ENCODE measurements at places on chromosomes 3 and 15.

DNA sequence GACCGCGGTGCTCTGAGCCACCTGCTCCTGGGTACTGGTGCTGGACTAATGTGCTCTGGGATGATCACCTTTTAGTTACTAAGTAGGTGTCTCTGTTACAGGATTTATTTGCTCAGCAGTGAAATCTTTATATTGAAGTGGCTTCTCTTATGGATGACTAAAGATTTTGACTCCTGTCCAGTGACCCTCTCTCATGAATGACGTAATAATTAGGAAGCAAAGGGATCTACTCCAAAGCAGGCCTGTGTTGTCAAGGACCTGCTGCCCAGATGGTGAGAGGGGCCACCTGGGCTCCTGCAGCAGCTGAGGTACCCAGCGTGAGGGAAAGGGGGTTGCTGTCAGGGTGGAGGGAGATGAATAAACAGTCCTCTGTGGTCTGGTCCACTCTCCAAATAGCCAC, 263.6 kb downstream of the GABRG3 start:
- no peak for DNase-seq

DNA sequence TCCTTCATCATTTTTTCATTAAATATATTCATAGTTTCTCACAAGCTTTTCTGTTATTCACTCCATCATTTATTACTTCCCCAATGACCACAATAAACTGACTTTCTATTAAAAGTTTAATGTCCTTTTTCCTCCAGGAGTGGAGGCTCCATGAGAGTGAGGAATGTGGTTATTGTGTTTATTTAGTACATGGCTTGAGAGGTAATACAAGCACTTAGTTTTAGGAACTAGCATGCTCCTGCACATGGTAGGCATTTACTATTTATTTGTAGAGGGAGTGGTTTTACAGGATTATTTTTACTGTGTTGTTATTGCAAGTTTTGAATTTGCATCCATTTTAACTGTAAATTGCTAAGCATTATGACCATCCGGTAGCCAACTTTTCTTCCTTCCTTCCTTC, 412.9 kb upstream of the SUCLG2 start:
- DNase-seq: no peak

DNA sequence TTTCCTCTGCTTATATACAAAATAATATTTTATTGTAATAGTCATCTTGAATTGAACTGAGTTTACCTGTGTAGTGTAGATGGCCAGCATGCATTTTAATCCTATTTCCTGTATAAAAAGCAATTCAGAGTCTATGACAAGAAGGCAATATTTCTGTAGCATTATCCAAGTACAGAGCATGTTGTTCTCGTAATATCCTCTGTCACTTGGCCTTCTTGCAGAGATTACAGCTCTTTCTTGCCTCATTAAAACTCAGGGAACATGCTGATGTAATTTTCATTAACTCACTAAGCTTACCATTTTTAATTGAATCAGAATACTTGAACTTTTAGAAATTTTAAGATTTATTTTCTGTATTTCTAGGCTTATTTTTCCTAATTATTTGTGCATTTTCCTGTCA, 203.3 kb upstream of the AGTR1 start:
- DNase-seq: no peak

DNA sequence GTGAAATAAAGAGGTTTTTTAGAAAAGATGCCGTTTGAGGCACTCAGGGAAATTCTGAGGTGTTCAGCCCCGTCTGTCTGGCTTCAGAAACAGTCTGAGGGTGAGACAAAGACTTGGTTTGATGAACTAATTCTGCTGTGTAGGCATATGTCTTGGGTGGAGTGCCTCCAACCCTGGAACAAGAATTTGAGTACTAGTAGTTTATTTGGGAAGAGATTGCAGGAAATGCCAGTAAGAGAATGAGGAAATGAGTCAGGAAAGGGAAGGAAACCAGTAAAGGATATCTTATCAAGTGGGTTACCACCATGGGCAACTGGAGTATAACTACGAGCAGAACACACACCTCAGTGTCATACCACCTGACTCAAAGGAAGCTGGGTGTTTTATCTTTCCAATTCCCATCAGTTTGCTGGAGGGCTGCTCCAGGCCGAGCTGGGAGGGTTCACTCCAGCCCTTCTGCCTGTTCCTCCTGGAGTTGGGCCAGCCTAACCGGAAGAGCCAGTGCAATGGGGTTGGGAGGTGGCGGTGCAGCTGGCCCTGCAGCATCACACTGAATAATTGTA, 75.3 kb downstream of the TGFBR2 start:
- DNase-seq: no peak

- no peak for DNase-seq
Observed at GRCh38 chr3:97974996-97975395, 2.8 kb upstream of the RIOX2 start.

- DNase-seq: no peak
Observed at GRCh38 chr15:61474796-61475195, 245.7 kb upstream of the RORA start.

- no peak for DNase-seq
Observed at GRCh38 chr3:47006145-47006651, 26.7 kb downstream of the NBEAL2 start.

- no peak for DNase-seq
Observed at GRCh38 chr3:170740285-170740684, 129.7 kb downstream of the RPL22L1 start.

DNA sequence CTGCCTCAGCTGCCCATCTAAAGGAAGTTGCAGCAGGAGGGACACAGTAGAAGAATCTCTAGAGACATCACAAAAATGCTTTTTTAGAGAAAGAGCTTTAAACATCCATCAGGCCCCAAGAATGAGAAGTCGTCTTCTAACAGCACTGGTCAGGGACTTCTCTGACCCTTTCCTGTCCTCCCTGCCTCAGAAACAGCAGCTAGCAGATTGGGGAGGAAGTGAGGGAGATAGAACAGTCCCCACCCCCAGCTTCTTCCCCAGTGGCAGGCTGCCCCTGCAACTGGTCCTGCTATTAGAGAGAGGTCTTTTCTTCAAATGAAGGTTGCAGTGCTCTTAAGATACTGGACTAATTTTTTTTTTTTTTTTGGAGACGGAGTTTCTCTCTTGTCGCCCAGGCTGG, 55.1 kb downstream of the PDE8A start:
- no peak for DNase-seq

DNA sequence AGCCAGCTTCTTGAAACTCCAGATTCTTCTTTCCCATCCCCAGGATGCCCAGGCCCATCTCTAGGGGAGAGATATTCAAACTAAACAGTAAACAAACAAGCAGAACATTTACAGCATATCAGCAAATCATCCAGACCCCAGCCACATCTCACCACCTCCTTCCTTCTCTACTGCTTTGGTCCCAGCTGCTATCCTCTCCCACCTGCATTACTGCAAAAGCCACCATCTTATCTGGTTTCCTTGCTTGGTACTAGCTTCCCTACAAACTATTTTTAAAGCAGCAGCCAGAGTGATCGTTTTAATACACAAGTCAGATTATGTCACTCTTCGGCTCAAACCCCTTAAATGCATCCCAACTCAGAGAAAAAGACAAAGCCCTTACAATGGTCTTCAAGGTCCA, 4.8 kb downstream of the LYSMD2 start:
- DNase-seq: no peak

GRCh38 chr3:187741403-187742350, 3.6 kb downstream of the BCL6 start:
- no peak for DNase-seq

GRCh38 chr3:58899159-58899952, 150.5 kb downstream of the CFAP20DC start:
- no peak for DNase-seq

DNA sequence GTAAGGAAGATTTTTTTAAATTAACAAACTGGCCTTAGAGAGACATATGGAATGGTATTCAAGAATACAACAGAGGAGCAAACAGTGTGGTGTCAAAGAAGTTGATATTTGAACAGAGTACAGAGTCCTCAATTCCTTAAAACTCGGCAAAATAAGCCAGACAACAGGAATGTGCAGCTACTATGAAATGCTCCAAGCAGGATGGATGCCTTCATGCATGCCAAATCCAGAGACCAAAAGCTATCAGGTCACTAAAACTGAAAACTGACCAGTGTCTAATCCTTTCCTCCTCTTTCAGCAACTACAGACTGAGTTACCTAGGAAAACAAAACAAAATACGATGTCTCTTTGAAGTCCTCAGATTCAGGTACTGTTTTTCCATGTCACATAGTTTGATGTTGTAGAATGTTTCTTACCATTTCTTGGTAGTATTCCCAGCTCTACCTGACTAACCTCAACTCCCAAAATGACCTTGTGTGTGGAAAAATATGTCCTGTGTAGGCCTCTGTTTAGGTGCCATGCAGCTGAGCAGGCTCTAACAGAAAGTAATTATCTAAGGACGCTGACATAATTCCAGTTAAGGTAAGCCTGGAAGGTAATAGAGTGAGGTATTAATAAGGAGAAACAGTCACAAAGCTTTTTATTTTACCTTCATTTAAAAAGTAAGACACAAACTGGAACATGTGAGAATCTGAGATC, 46.9 kb downstream of the TBL1XR1 start:
- no peak for DNase-seq

DNA sequence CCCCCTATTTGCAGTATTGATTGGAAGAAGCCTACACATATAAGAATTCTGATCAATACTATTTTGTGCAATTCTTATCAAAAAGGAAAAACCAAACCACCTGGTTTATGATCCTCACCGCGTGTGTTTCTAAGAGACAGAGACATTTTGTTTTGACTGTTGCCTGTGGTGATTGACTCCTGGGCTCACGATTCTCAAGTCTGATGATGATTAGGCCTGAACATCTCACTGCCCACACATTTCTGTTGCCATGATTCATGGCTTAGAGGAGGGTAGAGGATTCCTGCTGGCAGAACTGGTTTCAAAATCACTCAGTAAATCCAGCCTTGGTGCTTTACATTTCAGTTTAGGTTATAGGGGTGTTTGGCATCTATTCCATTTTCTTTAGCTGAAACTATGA, 88.3 kb upstream of the UBE3A start:
- DNase-seq: no peak

- no peak for DNase-seq
Observed at GRCh38 chr3:161914703-161915417, 418.3 kb downstream of the OTOL1 start.

- no peak for DNase-seq
Observed at GRCh38 chr3:26312816-26313215, 309.8 kb upstream of the LRRC3B start.

- DNase-seq: no peak
Observed at GRCh38 chr3:111954228-111954990, 24.4 kb upstream of the ABHD10 start.

DNA sequence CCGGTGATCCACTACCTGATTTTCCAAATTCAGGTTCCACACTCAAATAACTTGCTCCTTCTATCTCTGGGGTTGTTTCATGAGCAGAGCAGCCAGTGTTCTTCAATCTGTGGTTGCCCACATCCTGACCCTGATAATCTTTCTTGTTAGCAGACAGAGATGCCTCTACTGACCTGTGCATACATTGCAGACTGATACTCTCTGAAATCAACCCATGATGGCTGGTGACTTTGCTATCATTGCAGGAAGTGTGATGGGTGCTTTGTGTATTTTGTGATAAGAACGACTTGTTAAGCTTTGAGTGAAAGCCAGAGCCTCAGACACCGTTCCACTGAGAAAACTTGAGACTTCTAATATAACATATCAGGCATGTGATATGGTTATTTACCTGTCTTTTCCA, 39.9 kb downstream of the GATM start:
- peak; percentile 0 for DNase-seq

- no peak for DNase-seq
Observed at GRCh38 chr3:64179249-64179648, 46.0 kb downstream of the PRICKLE2 start.

DNA sequence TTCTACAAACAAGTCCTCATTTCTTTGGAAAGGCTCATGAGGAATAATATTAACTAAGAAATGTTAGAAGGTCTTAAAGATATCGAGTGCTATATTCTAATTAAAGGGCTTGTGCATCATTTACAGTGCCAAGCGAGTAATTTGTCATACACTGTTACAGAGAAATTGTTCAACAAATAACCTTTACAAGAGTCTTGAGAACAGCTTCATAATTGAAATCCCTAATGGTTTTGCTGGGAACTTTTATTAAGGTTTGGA, 209.5 kb downstream of the MECOM start:
- no peak for DNase-seq

DNA sequence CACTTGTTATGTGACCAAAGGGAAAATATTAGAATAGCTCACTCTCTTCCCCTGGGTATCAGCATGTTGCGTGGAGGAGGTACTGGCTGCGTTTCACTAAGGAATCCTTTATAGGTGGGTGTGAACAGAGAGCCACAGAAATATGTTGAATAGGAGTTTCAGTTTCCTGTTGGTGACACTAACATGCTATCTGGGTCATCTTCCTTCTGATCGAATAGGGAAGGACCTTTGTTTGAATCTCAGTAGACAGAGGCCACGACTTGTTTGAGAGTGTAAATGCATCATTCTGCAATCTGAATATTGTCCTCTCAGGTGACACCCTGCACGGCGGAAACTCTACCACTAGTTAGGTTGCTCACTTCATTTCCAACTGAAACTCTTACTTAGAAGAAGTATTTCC, 157.9 kb upstream of the SLC2A2 start:
- DNase-seq: no peak

- DNase-seq: no peak
Observed at GRCh38 chr15:100926258-100926657, 7.1 kb downstream of the LRRK1 start.

Data from stimulated activated CD8-positive, alpha-beta memory T cell treated with anti-CD3 and anti-CD28 coated beads, Interleukin-7, amount 100 ng/mL, for 1 hour (primary cell).